ENCODE measurements at places on chromosomes 6 and 20.

GRCh38 chr20:23049201-23050075 is at the start of gene THBD:
THBD (minus strand) TSS chr20:23049672; CDS start chr20:23049504, 168 bp downstream.
- DNase-seq: peak; percentile 68

DNA sequence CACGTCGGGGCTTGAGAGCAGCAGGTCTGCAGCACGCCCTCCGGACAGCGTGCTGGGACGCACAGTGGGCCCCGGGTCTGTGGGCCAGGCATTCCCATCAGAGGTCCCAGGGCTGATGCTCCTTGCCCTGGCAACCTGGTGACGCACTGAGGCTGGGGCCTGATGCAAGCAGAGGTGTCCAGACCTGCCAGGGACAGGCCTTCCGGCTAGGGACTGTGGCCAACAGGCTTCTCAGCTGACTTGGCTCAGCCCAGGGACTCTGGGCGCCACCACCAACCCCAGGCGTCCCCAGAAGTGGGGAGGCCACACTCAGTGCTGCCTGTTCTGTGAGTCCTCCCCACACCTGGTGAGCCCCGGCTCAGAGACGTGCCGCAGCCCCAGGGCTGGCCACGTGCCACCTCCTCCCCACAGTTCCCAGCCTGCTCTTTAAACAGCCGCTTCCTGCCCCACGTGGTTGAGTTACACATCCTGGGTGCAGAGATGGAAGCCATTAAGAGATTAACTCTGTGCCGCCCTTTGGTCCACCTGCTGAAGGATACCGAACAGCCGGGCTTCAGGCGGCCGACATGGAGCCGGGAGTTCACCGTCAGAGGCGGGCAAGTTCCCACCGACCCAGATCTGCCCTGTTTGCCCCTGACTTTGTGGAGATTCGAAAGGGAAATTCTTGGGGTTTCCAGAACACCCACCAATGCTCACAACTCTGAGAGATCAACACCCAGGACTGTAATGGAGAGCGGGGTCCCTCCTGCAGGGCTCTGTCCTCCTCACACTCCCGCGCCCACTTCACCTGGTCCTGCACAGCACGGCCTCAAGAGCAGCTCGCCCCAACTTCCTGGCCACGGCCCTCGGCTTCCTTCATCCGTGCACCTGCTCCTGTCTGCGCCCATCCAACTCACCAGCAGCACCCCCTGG is 37.6 kb upstream of the ZBP1 start:
- no peak for DNase-seq

GRCh38 chr6:167794161-167795157 is 32.3 kb upstream of the AFDN start:
- DNase-seq: no peak

GRCh38 chr6:105024803-105025202 is 67.9 kb downstream of the LIN28B start:
- DNase-seq: peak; percentile 74

GRCh38 chr20:43287637-43288036 is 97.9 kb upstream of the PTPRT start:
- no peak for DNase-seq

- peak; percentile 43 for DNase-seq
Measured at GRCh38 chr6:73985891-73986290, 289.9 kb downstream of the CD109 start.

DNA sequence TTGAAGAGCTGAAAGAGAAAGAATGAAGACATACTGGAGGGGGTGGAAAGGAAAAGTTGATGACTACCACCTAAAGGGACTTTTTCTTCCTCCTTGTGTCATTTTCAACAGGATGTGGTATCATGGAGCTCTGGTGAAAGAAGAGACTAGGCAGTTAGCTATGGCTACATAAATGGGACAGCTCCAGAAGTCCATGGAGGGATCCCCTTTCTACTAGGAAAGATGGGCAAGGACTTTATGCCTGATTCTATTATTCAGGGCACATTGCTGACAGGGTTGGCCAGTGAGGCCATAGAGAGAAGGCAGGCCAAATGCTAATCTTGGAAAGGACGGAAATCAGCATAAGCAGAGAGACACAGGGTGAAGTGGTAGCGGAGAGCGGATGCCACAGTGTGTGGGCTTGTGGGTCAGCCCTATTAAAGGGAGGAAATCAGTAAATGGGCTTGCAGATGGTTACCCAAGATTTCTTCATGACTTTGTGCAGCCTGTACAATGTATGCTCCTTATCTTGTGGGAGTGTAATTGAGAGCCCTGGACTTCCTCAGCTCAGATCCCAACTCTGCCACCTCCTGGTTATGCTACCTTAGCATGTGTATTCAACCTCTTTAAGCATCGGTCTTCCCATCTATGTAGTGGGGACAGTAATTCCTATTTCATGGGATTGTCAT is 77.4 kb upstream of the TMEM170B start:
- DNase-seq: no peak

DNA sequence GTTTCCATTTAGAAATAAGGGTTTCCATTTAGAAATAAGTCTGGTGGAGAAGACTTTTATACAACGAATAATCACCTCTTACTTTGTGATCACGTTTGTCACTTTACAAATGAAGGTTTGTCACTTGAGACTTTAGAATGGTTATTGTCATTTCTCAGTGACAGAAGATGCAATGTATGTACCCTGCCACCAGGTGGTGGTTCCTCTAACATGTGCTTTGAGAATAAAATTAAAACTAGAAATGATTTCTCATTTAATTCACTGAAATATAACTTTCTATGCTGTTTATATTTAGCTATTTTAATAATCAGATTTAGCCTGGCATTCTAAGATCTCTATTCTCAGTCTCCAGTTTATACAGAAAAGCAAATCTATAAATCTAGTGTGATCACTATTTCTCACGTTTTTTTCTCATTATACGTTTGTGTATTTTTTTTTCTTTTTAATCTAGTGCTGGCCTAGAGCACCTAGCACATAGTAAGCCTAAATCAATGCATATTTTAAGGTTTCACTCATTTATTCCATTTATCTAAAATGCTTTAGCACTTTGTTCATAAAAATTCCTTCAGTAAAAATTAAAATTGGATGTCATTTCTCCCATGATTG is 57.4 kb upstream of the TFAP2D start:
- DNase-seq: peak; percentile 53

- no peak for DNase-seq
Measured at GRCh38 chr6:10177704-10178103, 237.2 kb downstream of the TFAP2A start.

- DNase-seq: no peak
Measured at GRCh38 chr20:10228330-10228729, 9.7 kb downstream of the SNAP25 start.

GRCh38 chr6:162177746-162178145 is 549.8 kb downstream of the PRKN start:
- peak; percentile 51 for DNase-seq

DNA sequence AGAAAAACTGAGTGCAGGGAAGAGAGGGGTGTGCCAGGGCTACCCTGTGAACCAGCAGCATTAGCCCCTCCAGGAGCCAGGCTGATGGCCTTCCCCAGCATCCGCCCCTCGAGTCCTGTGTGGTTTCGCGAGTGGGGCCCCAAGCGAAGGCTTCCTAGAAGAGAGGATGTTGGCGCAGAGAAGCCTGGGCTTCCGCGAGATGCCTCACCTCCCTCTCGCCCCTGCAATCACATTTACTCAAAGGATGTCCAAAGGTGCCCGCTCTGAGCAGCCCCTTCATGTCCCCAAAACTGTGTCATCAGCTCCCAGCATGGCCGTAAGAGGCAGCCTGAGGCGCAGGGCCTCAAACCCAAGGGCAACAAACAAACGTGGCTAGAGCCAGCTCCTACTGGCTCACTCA is 111.7 kb downstream of the PREX1 start:
- no peak for DNase-seq

DNA sequence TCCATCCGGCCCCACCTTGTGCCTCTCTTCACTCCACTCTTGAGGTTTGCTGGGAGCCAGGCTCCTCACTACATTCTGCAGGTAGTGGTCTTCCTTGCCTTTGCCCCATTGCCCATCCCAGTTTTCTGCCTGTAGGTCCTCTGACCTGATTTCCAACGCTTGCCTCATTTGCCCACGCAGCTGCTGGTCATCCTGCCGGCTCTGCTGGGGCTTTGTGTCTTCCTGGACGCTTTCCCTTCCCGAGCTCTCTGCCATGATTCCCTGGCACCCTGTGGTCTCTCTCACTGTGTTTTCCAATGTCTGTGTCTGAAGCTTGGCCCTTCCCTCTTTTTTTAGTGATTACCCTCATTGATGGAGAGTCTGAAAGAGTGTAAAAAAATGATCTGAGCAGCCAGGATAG is 451.6 kb downstream of the UTRN start:
- no peak for DNase-seq

- no peak for DNase-seq
Measured at GRCh38 chr6:119096721-119097565, 18.5 kb upstream of the FAM184A start.

GRCh38 chr20:35888657-35889056 is 65.6 kb downstream of the SCAND1 start:
- DNase-seq: no peak

- no peak for DNase-seq
Measured at GRCh38 chr20:35660122-35660937, 4.4 kb downstream of the CPNE1 start.

- DNase-seq: no peak
Measured at GRCh38 chr20:59697068-59697467, 92.7 kb downstream of the PHACTR3 start.

GRCh38 chr6:41791984-41792383 is 4.5 kb downstream of the TOMM6 start:
- no peak for DNase-seq

- DNase-seq: peak; percentile 43
Measured at GRCh38 chr6:158803733-158804143, 15.4 kb downstream of the EZR start.

DNA sequence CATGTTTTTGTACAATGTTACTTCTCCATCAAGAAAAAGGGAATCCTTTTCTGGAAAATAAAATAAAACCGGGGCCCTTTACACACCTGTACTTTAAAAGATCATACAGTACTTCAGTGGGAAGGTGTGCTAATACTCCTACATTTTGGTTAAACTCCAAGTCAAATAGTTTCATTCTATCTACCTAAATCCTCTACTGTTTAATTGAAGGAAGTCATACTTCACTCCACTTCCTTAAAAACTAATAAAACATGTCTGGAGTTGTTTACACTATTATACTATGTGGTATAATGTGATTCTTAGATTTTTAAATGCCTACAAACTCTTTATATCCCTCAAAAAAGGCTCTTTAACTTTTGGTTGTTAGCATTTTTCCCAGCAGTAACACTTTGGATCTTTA is 18.6 kb upstream of the HBS1L start:
- no peak for DNase-seq

GRCh38 chr20:43736588-43737158 is 9.9 kb upstream of the GTSF1L start:
- peak; percentile 62 for DNase-seq

- no peak for DNase-seq
Measured at GRCh38 chr6:111710911-111711310, 105.2 kb upstream of the TRAF3IP2 start.

DNA sequence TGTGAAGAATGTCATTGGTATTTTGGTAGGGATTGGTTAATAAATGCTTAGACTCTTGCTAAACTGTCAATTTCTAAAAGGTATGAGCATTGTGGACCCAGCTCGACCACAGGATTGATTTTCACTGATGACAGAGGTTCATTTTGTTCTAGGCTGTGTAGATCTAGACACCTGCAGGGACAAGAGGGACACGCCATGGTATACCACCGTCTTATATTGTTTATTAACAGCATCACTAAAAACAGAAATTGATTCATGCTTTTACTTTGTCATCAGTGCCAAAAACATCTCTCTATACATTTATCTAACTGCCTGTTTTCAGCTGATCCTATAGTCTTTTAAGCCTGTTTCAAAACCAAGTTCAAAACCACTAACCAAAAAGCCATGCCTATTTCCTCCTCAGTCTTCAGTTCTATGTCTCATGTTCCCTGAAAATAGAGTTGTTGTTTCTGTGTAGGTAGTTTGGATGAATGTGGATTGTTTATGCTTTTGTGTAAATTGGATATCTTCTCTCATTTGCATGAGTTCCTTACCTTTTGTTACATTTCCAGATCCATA is 109.8 kb downstream of the JAG1 start:
- no peak for DNase-seq

DNA sequence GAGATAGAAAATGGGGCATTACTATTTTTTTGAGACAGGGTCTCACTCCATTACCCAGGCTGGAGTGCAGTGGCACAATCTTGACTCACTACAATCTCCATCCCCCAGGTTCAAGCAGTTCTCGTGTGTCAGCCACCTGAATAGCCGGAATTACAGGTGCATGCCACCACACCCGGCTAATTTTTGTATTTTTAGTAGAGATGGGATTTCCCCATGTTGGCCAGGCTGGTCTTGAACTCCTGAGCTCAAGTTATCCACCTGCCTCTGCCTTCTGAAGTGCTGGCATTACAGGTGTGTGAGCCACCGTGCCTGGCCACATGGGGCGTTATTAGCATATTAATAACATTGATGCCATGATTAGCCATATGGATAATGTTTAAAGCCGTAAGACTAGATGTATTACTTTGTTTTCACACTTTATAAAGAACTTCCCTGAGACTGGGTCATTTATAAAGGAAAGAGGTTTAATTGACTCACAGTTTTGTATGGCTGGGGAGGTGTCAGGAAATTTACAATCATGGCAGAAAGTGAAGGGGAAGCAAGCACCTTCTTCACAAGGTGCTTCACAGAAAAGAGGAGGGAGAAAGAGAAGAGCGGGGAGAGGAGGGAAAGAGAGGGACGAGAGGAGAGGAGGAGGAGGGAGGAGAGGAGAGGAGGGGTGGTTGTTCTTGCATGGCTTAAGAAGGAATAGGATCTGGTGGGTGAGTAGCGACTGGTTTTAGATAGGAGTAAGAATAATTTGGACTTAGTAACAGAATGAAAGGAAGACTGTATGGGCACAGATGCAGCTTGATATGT is 51.9 kb downstream of the MYO6 start:
- DNase-seq: no peak

DNA sequence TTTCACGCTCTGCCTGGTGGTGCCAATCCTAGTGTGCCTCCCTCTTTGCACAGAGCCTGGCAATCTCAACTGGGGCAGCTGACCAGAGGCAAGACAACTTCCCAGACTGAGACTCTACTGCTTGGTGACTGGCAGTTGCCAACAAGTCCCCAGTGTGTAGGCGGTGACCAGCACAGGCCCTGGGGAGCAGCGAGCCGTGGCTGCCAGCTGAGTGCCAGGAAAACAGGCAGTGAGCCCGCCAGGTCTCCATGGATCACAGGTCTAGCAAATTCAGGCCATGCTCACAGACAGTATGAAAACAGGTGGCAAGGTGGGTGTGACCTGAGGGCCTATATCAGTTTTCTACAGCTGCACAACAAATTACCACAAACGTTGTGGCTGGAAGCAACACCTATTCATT is 289.9 kb downstream of the KIF16B start:
- no peak for DNase-seq

GRCh38 chr6:25056130-25056529 is 120.4 kb upstream of the RIPOR2 start:
- DNase-seq: no peak

GRCh38 chr20:47350181-47350550 is 6.3 kb downstream of the ZMYND8 start:
- DNase-seq: no peak

Measured in GM23338 (cell line).